CD4-positive, alpha-beta T cell treated with Interleukin-15 for 1 hour (primary cell): ENCODE measurements at places on chromosomes 4 and X.

DNA sequence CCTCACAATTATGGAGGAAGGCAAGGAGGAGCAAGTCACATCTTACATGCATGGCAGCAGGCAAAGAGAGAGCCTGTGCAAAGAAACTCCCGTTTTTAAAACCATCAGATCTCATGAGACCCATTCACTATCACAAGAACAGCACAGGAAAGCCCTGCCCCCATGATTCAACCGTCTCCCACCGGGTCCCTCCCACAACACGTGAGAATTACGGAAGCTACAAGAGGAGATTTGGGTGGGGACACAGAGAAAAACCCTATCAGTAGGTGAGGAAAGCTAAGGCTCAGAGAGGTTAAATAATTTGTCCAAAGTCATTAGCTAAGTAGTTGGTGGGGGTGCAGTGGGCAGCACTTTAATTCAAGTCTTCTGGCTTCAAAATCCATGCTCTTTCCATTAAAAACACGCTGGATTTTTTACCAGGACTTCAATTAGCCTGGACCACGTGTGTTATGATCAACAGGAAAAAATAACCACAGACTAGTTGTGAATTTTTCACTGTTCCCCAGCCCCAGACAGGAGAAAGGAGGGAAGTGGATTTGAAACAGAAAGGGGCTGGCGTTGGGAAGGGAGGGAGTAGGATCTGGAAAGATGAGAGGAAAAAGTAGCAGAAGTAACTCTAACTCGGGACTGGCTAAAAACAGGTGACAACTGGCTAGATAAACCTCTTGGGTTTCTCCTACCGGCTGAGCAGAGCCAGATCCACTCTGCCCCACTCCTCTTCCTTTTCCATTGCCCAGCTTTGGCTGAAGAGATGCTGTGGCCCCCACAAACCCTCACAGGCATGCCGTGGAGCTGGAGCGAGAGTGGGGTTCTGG, 986 bp downstream of the MTMR8 start:
- no peak for DNase-seq

- peak; percentile 37 for DNase-seq
Measured at GRCh38 chrX:119512146-119512800, 44.0 kb downstream of the SLC25A5 start.

DNA sequence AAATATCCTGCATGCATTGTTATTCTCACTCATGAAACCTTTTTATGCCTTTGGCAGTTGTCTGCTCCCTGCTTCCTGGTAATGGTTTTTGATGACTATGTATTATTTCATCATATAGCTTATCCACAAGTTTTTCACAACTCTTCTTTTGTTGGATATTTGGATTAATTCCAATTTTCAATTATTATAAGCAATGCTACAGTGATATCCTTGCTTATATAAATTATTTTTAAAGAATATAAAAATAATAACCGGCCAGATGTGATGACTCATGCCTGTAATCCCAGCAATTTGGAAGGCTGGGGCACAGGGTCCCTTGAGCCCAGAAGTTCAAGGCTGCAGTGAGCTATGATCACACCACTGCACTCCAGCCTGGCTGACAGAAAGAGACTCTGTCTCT, 47.0 kb downstream of the ASIC5 start:
- no peak for DNase-seq

- DNase-seq, result no peak
Measured at GRCh38 chrX:149717803-149718202, 5.9 kb downstream of the MAGEA11 start.

DNA sequence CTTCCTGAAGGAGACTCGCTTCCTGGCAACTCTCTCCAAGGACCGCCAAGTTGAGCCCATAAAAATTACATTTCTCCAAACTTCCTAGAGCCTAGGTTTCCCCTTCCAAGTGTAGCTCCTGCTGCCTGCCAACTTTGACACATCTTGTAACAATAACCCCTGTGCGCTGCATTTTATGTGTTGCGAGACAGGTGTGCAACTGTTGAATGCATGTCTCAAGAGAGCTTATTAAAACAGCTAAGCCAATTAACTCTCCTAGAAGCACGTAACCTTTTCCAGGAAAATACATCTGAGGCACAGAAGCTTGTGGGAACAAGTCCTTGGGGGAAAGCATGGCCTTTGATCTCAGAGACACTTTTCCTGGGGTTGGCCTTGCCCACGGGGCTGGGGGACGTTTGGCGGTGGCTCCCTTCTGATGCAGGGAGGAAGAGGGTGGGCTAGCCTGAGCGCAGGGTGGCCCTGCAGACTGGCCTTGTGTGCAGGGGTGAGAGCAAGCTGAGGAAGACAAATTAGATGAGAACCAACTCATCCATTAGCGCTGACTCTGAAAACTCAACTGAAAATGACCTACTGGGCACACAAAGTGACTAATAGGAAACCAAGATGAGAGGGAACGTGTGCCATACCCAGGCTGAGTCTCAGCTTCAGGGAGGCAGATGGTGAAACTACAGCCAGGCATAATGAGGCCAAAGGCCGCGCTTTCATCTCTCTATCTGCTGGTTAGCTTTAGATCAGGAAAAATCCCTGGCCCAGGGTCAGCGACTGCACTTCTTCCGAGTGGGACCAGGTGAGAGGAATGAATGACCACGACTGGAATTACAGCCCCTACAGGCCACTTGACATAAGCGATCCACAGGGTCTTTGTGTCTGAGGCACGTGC, 75.3 kb downstream of the ENPP6 start:
- no peak for DNase-seq

GRCh38 chr4:131093303-131093702, 1997.4 kb downstream of the C4orf33 start:
- no peak for DNase-seq

DNA sequence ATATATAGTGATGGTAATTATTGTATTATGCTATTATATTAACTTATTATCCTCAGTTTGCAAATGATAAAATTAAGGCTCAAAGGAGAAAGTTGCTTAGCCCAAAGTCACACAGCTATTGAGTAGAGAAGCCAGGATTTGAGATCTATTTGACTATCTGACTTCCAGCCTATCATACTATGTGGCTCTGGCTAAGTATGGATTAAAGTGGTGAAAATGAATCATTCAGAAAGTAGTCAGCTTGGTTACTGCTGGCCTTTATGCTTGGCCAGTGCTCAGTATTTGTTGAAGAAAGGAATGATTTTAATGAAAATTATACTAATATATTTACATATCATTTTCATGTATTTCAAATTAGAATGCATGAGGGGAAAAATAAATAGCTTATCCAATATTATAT, 219.8 kb downstream of the SHROOM3 start:
- DNase-seq, result no peak

- no peak for DNase-seq
Measured at GRCh38 chr4:122781486-122781885, 45.1 kb upstream of the FGF2 start.

DNA sequence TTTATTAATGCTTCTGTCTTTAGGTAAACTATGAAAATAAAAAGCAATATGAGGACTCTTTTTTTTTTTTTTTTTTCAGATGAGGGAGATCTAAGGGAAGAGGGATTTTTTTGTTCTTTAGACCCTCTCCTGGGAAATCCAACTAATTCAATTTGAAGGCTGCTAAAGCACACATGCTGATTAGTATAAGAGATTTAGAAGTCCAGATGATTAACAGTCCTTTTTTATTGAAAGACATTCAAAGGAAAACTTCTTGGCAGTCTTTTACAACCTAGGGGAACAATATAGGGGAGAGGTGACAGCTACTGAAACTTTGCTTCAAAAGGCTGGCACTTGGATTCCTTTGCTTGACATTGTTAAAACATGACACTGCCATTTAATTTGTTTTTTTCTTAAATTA, 602.5 kb downstream of the RAPGEF2 start:
- no peak for DNase-seq

DNA sequence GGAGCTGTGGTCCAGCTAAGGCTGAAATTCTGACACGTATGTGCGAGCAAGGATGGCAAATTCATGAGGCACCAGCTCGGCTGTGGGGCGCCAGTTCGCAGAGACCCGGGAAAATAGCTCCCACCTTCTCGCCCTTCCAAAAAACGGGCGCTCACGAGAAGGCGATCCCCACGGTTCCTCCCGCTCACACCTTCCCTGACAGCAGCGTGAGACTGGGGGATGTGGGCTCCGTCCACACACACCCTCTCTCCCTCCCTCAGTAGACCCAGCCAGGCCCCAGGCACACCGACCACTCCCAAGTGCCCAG, 584 bp downstream of the GPC3 start:
- DNase-seq, result no peak

DNA sequence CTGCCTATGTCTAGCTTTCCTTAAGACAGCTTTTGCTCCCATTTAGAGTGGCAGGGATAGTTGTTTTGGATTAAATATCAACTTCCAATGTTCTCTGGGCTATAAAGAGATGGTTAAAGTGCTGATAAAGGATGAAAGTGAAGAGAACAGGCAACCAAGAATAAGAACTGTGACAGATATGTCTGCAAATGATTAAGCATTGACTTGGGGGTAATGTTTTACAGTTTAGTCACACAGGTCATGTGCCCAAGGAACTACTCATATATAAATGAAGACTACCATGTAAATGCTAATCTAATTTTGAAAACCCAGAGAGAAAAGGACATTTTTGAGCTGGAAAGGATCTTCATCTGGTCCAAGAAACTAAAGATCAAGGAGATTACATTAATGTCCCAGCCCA, 42.1 kb downstream of the RBMX2 start:
- DNase-seq, result no peak

DNA sequence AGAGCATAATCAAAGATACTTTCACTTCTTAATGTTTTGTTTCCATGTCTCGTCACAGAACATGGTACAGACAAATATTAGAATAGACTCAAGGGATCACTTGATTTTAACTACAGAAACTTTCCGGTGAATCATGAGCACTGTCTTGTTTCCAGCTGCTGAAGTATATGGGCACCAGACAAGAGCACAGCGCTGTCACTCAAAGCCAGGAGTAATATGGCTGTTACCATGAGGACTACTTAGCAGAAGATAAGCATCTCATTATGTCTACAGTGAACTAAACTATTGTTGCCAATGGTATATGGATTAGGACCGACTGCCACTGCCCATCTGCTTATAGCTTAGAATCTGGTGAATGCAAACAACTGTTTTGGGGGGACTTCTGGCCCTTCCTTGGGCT, 34.3 kb downstream of the MECP2 start:
- DNase-seq, result no peak

DNA sequence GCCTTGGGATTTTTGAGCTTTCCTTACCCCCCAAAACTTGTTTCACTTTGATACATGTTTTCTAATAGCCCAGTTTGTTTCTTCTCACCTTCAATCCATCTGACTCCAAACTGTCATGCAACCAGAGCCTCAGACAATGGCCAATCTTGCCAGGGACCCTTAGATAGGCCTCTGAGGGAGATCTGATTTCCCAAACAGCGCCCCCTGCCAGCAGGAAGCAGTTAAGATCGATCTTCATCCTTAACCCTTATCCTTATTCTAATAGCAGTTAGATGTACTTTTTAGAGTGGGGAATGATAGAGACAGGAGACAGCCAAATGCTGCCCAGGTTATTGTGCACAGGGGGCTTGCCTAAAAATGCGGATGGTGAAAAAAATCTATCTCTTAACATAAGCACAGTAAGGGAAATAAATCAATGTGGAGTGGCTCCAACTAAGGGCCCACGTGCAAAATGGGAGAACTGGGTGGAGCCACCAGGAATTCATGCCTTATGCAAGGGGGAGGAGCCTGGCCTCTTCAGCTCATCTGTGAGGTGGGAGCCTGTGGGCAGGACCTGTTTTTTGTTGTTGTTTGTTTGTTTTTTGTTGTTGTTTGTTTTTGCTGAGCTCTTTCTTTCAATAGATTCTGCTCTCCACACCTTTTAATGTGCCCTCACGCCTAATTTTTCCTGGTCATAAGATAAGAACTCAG, 833.6 kb upstream of the AGA start:
- DNase-seq, result no peak

- no peak for DNase-seq
Measured at GRCh38 chr4:107801766-107802211, 22.9 kb upstream of the SGMS2 start.

DNA sequence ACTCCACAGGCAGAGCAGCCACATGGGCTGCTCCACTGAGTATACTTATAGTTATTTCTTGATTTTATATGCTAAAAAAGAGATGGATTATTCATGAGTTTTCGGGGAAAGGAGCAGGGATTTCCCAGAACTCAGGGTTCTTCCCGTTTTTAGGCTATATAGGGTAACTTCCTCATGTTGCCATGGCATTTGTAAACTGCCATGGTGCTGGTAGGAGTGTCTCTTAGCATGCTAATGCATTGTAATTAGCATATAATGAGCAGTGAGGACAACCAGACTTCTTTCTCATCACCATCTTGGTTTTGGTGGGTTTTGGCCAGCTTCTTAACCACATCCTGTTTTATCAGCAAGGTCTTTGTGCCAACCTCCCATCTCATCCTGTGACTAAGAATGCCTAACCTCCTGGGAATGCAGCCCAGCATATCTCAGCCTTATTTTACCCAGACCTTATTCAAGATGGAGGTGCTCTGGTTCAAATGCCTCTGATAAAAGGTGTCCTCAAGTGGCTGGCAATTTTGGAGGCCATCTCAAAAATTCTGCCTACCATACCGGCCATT, 213.0 kb upstream of the VEGFC start:
- DNase-seq, result no peak

GRCh38 chr4:115260195-115260594, 146.8 kb upstream of the NDST4 start:
- DNase-seq, result no peak

DNA sequence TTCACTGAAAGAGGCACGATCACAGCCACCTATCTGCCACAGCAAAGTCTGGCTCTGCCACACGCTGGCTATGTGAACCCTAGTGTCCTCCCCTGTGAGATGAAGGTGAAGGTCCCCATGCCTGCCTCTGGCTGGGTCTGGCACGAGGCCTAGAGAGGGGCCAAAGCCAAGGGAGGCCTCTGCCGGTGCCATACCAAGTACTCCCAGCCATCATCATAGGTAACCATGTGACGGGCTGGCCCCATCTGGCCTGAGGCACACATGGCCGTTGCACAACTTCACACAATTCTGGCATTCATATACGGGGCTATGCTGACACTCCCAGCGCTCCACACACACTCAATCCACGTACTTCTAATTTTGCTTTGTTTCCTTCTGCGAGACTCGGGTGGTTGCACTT, 15.3 kb downstream of the NOP14 start:
- DNase-seq, result no peak

GRCh38 chr4:124866301-124866700, 153.8 kb upstream of the ANKRD50 start:
- DNase-seq, result no peak

GRCh38 chrX:56947699-56948098, 47.6 kb downstream of the SPIN3 start:
- DNase-seq, result no peak

GRCh38 chr4:185269286-185269685, 59.9 kb downstream of the SNX25 start:
- DNase-seq, result no peak

- no peak for DNase-seq
Measured at GRCh38 chr4:60611762-60612496, 588.2 kb upstream of the ADGRL3 start.

DNA sequence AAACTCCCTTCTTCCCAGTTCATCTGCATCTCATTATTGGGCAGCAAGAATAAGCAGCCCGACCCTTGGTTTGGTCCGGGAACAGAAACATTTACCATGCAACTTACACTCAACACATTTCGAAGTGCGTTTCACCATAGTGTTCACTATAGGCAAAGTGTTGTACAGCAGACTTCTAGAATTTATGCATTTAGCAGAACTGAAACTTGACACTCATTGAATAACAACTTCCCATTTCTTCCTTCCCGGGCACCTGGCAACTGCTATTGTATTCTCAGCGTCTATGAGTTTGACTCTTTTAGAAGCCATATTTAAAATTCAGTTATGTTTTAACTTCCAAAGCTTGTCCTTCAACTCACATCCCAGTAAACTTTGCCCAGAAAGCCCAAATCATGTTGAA, 840.6 kb downstream of the NLGN4X start:
- no peak for DNase-seq

- no peak for DNase-seq
Measured at GRCh38 chrX:85052205-85052604, 48.5 kb downstream of the APOOL start.
